GM03348 (cell line): ENCODE measurements at places on chromosomes 4 and X.

GRCh38 chrX:118474586-118474985 lies 21.0 kb upstream of the DOCK11 start:
- DNase-seq = peak; percentile 6

- DNase-seq = no peak
Measured at GRCh38 chrX:124719060-124719459, 372.7 kb downstream of the SH2D1A start.

- DNase-seq = peak; percentile 58
Measured at GRCh38 chr4:101346351-101347266, 717 bp downstream of the PPP3CA start.

DNA sequence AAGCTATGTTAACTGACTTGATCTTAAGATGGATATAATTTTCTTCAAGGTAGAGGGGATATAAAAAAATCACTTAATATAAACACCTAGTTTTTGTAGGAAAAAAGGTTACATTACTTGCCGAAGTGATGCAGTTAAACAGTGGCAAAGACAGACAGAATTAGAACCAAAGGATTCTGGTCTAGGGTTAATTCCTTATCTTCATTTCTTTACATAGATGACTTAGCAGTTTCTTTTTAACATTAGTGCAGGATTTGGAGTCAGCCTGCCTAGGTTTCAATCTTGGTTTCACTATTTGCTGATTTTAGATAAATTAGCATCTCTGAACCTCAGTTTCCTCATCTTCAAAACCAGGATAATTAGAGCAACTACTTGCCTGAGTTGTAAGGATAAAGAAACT lies 14.3 kb downstream of the ZAR1 start:
- DNase-seq = no peak

DNA sequence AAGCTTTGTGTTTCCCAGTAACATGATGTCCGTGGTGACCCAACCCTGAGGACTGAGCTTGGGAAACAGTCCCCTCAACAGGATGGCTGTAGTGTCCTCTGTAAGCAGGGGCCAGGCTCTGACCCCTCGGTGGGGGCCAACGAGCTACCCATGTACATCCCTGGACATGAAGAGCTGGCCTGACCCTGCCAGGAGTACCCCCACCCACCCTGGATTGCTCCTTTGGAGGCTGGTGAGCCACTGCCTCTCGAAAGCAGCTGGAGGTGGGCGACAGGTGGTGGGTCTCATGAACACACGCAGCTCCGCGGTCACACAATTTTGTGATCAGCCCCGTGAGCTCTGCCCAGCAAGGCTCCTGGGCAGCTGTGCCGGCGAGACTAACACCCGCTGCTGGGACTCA lies 33.5 kb downstream of the NSG1 start:
- no peak for DNase-seq

DNA sequence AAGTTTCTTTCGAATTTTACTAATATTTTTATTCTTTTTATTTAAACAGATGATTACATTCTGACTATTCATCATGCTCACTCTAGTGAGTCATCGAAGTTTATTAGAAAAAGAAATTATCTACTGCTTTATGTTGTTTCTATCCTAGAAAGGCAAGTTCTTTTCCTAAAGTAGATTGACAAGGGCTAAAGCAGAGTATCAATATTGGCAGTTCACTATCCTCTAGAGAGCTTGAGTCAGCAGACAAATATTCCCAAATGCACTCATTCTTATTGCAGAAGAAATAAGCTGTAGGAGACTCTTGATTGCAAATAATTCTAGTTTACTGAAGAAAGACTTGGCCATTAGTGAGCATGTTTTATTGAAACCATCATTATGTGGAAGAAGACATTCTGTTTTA lies 911.8 kb downstream of the CENPC start:
- DNase-seq = no peak
